H7 (cell line): ENCODE measurements at places on chromosomes 6 and 20.
A peak's percentile ranks its signal among the peaks of the same experiment; 100 is the strongest.

GRCh38 chr20:35263532-35264341, 14.2 kb downstream of the MMP24OS start:
- peak; percentile 31 for DNase-seq

DNA sequence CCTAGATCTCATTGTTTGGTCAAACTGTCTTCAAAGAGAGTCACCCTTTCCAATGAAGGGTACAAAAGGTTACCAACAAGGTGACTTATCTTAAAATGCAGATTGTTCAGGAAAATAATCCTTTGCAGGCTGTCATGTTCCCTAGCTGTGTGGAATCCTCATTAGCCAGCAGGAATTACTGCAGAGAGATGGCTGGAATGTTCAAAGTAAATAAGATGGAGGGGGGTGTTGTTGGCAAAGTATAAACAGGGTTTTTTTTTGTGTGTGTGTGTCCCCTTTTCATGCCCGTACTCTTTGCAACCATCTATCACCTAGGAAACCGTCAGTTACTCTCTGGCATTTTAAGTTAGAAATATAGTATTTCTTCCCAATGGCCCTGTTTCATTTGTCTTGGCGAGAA, 6.5 kb downstream of the NEDD9 start:
- DNase-seq, result no peak

DNA sequence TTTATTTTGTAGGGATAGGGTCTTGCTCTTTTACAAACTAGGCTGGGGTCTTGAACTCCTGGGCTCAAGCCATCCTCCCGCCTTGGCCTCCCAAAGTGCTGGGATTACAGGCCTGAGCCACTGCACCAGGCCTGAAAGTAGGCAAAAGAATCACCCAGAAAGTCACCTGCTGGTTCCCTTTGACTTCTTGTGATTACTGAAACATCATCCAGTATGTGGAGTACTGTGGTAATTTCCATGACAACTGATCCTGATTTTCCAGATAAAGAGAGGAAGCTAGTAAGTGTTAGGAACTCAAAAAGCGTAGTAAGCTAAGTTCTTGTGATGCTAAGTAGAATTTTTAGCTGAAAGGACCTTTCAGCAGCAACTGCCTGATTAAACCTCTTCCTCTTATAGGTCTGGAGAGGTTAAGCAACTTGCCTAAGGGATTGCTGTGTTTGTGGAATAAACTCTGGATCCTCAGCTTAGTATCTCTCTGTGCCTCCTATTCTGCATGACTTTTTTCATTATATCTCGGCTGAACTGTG, 16.8 kb downstream of the RALY start:
- peak; percentile 59 for DNase-seq

DNA sequence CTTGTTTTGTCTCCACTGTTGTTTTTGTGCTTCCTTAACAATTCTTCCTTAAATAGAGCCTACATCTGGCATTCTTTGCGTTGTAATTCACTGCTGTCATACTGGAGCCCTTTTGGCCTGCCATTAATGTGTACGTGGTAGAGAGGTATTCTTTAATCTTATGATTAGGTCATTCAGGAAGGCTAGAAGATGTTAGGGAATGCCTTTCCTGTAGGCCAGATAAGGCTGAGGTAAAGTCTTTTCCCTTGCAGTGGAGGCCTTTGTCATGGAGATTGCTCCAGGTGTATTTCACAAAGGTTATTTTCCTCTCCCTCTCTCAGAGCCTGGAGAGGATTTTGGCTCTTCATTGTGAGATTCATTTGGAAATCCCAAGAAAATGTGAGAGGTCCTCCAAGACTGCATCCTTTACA, 146.9 kb downstream of the FUT9 start:
- peak; percentile 58 for DNase-seq

- DNase-seq, result no peak
These were observed 52.5 kb downstream of the MAN1A1 start for GRCh38 chr6:119297049-119297448.

DNA sequence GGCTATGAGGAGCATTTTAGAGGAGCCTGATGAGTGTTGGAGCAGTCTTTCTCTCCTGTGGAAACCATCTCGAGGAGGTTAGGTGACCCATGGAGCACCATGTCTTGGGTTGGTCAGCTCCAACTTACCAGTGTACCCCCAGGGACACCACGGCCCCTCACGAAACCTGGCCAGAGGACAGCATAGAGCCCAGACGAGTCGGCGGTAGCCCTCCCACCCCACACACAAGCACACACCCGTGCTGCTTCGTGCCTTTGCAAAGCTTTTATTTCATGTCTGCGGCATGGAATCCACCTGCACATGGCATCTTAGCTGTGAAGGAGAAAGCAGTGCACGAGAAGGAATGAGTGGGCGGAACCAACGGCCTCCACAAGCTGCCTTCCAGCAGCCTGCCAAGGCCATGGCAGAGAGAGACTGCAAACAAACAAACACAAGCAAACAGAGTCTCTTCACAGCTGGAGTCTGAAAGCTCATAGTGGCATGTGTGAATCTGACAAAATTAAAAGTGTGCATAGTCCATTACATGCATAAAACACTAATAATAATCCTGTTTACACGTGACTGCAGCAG, 53.6 kb downstream of the EZR start:
- DNase-seq, result peak; percentile 31

GRCh38 chr20:58555078-58555765, 40.0 kb upstream of the APCDD1L start:
- no peak for DNase-seq
